ENCODE measurements at places on chromosomes 2 and 18.
A peak's percentile ranks its signal among the peaks of the same experiment; 100 is the strongest.

DNA sequence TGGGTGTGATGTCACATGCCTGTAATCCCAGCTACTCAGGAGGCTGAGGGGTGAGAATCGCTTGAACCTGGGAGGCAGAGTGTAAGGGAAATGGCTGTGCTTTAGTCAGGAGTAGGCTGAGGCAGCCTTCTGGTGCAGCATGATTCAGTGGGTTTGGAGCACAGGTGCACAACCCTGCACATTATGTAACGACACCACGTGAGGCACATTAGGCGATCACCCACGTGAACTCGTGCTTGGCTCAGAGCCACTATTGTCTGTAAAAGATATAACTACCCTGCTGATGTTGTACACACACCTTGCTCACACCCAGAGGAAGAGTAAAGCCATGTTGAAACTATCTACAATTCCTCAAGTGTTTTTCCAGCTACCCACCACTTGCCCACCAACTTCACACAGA is 54.8 kb upstream of the ZC3H15 start:
- DNase-seq: no peak

DNA sequence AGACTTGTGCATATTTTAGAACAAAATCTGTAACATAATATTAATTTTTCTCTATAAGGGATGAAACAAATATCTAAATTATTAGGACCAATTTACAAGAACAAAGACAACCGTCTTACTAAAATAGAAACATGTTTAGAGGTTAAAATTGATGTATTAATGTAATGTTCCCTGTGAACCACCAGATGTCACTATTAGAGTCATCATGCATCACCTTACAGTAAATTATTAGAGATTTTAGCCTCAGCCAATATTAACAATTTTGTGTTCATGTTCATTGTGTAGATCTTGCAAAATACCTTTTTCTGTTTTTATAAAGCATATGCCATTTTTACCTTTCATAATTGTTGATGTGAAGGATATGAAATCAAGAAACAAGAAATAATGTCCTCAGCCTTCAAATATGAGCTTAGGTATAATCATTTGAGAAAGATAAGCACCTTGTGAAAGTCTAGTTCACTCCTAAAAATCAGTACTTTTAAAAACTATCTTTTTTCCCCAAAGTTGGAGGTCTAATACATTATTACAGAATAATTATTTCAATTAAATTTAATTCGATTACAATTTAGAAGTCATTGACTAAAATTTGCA is 344.3 kb upstream of the KCNH7 start:
- DNase-seq: peak; percentile 6

- no peak for DNase-seq
Measured at GRCh38 chr2:201952187-201952586, 81.5 kb upstream of the FZD7 start.

- no peak for DNase-seq
Measured at GRCh38 chr2:114113518-114113917, 223.6 kb downstream of the ACTR3 start.

- DNase-seq: no peak
Measured at GRCh38 chr18:35998967-35999366, 26.5 kb downstream of the RMP24 start.

DNA sequence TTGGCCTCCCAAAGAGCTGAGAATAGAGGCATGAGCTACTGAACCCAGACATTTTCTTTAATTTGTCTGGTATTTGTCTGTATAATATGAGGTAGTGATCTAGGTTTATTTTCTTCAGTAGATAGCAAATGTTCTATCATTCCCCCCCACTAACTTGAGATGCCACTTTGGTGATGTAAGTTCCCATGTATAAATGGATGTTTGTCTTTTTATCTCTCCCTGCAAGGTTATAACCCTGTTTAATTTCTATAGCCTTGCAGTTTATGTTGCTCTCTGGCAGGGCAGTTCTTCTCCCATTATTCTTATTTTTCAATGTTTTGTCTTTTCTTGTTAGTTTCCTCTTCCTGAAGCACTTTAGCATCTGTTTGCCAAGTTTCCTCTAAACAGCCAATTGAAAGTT is 39.1 kb upstream of the MAP4K4 start:
- no peak for DNase-seq

GRCh38 chr18:53747663-53748160 is 476.8 kb downstream of the MBD2 start:
- DNase-seq: no peak

DNA sequence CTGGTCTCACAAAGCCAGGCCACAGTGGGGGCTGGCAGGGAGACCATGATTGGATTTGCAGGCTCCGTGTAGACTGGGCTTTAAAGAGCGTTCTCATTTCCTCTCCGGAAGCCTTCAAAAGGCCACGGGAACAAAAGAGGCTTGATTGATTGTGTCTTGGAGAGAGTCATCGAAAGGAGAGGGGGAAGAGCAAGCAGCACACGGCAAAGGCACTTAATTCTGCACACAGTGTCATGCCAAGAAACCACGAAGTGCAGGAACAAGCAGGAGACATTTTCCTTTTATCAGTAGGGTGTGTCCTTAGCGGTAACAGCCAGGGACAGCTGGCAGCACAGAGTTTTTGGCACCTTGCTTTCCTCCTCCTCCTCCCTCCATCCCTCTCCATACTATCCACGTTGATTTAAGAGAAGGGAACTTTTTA is 47.7 kb downstream of the GLI2 start:
- DNase-seq: no peak

- DNase-seq: no peak
Measured at GRCh38 chr18:52617931-52618330, 277.9 kb downstream of the DCC start.

DNA sequence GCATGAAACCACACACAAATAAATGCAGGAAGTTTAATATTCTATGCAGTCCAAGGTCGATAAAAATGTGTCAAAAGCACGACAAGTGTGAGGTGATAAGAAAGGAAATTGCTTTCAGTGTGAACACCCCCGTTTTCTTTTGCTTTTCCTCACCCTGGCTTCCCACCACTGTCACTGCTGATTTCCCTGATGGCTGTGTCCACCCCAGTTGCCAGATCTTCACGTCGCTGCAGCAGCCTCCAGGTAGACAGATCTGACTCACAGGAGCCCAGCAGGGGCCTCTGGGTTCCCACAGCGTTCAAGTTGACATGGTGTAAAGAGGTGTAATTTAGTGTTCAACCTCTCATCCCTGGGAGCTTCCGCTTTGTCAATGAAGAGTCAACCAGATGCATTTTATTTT is 128.0 kb upstream of the TACR1 start:
- no peak for DNase-seq

DNA sequence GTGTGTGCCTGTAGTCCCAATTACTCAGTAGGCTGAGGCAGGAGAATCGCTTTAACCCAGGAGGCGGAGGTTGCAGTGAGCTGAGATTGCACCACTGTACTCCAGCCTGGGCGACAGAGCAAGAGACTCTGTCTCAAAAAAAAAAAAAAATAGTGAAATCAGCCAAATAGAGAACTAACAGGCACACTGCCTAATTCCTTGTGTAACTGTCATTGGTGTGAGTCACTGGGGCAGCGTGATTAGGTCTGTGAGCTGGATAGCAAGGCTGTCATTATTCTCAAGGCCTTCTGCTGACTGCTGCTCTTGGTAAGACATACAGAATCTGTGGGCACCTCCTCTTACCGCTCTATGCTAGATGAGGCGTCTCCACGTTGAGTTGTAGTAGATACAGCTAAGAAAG is 270.3 kb downstream of the NEDD4L start:
- DNase-seq: no peak

- no peak for DNase-seq
Measured at GRCh38 chr2:38856165-38856564, 19.6 kb downstream of the DHX57 start.

- no peak for DNase-seq
Measured at GRCh38 chr2:45771261-45771660, 119.8 kb downstream of the PRKCE start.

- DNase-seq: no peak
Measured at GRCh38 chr2:68807821-68808266, 63.4 kb downstream of the BMP10 start.

DNA sequence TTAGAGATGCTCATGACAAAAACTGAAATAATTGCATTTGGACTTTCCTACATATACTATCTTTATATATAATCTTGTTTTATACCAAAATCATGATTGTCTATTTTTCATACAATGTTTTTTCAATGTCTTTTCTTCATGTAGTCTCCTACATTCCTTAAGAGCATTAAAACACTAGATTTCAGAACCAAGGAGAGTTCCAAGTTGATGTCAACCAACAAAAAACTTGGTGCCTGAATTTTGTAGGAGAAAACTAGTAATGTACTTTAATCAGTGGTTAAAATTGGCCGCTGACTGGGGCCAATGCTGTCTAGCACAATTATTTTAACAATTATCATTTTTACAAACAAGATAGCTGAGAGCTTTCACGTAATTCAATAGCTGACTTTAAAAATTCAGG is 678.8 kb downstream of the DCC start:
- no peak for DNase-seq

DNA sequence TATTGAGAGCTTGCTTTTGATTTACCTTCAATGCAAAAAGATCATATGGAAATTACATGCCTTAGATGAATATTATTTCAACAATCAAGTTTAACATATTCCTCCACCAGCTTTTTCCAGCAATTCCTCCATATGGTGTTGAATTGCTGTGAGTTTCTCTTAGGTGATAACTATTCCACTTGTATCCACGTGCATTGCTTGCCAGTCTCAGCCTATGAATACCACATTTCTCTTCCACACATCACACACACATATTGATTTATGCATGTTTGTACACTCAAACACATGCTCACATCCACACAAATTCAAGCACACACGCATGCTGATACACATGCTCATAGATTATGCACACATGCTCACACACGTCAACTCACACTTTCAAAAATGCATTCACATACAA is 770.0 kb upstream of the LINC00305 start:
- DNase-seq: no peak

- DNase-seq: no peak
Measured at GRCh38 chr2:170022692-170023091, 155.3 kb upstream of the MYO3B start.

DNA sequence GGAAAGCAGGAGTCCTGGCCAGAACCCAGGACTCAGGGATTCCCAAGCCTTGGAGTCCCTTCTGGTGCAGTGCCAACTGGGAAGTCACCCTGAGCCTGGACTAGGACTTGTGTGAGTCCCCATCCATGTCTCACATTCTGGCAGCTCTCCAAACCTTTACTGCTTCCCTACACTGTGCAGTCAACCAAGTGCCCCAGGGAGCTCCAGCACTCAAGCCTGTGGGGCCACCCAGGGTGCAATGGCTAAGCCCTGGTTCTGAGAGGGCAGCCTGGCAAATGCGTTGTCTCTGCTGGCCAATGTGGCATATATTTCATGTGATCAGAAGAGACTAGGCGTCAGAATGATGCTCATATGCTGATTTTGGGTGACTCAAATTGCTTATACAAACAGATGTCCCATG is 223.4 kb downstream of the SP3 start:
- no peak for DNase-seq

GRCh38 chr18:56107821-56108477 is 520.0 kb upstream of the TCF4 start:
- no peak for DNase-seq

- DNase-seq: no peak
Measured at GRCh38 chr2:47551800-47552525, 149.0 kb downstream of the MSH2 start.

DNA sequence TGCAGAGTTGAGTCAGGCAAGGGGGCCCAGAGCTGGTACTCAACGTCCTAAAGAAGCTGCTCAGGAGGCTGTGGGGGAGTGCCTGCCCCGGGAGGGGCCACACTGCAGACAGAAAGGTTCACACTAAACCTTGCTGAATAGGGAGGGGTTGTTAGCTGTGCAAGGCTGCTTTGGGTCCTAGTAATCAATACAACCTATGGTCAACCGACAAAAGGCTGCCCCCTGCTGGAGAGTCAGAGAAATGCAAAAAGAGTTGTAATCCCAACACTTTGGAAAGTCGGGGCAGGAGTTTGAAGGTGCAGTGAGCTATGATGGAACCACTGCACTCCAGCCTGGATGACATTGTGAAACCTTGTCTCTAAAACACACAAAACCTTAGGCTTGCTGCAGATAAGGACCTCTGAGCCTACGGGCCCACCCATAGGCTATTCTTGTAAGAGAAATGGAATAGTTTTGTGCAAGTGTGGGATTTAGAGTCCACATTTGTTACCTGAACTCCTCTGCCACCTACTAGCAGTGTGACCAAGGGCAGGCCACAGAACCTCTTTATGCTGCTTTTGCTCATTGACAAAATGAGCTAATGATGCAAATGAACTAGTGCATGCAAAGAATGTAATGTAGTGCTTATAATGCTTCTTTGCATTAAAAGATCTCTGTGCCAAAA is 81.5 kb downstream of the PRPF40A start:
- DNase-seq: peak; percentile 55

GRCh38 chr2:219509780-219510511 is 4.3 kb upstream of the ASIC4 start:
- DNase-seq: peak; percentile 78

- no peak for DNase-seq
Measured at GRCh38 chr2:73982140-73982617, 2.5 kb upstream of the TET3 start.

DNA sequence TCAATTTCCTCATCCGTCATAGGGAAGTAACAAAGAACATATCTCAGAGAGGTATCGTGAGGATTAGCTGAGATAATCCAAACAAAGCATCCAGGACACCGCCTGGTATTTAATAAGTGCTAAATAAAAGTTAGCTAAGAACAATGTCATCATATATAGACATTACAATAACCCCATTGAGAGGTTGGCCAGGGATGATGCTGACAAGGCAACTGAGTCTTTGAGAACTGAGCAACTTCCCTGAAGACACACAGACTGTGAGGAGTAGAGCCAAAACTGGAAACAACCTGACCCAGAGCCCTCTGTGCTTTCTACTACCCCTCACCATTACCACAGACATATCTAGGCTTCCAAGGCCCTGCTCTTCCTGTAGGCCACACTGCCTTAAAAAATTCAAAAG is 1.6 kb upstream of the DCTN1 start:
- DNase-seq: no peak

DNA sequence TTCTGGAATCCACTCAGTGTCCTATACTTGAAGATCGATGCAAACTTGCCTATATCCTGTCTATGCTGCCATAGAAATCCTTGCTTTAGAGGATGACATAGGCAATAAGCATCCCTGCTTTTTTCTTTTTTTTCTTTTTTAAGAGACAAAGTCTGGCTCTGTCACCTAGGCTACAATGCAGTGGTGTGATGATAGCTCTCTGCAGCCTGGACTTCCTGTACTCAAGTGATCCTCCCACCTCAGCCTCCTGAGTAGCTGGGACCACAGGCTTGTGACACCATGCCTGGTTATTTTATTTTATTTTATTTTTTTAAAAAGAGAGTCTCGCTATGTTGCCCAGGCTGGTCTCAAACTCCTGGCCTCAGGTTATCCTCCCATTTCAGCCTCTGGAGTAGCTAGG is 76.9 kb downstream of the LBH start:
- no peak for DNase-seq

- no peak for DNase-seq
Measured at GRCh38 chr2:127003070-127003800, 103.7 kb downstream of the BIN1 start.

All from GM13976 (cell line).